ENCODE measurements at places on chromosomes 11 and 22.

DNA sequence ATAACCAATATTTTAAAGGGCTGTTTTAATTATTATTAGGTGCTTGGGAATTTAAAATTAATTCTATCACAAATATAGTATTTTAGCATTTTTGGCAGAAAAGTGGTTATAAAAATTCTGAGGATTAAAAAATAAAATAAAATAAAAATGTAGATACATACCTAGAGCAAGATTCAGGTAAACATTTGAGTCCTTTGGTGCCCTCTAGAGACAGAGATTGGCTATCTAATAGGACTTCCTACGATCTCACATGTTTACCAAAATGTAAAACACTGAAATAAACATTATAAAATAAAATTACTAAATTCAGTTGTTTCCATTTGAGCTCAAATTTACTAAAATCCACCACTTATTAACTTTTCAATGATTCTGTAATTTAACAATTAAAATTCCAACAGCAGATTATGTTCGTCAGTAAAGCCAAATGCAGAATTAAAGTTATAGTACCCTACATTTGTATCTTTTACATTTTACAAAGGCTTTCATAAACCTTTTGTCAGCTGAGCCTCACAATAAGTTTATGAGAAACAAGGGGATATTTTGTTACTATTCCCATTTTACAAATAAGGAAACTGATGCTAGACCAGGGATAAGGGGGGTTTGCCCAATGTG lies 27.7 kb downstream of the SLC36A4 start:
- peak; percentile 12 for DNase-seq

DNA sequence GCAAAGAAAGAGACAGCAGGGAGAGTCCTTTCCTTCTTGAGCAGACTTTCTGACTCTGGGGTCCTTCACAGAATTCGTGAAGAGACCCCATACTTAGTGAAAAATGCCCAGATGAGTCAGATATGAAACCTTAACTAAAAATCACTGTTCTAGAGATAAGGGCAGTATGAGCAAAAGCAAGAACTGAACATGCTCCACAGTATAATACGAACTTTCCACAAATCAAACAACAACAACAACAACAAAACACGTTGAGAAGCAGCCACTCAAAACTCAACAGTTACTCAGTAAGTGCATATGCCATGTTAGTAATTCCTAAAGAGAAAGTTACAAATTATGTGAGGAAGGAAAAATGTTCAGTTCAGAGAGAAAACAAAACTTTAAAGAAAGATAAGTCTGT lies 44.3 kb downstream of the PITPNB start:
- DNase-seq, result no peak

- DNase-seq, result peak; percentile 54
Measured at GRCh38 chr11:92383430-92383829, 158.8 kb downstream of the FAT3 start.

GRCh38 chr11:77589181-77589520 lies 602 bp upstream of the AQP11 start:
- DNase-seq, result no peak
